ENCODE measurements at places on chromosomes 1 and 21.

DNA sequence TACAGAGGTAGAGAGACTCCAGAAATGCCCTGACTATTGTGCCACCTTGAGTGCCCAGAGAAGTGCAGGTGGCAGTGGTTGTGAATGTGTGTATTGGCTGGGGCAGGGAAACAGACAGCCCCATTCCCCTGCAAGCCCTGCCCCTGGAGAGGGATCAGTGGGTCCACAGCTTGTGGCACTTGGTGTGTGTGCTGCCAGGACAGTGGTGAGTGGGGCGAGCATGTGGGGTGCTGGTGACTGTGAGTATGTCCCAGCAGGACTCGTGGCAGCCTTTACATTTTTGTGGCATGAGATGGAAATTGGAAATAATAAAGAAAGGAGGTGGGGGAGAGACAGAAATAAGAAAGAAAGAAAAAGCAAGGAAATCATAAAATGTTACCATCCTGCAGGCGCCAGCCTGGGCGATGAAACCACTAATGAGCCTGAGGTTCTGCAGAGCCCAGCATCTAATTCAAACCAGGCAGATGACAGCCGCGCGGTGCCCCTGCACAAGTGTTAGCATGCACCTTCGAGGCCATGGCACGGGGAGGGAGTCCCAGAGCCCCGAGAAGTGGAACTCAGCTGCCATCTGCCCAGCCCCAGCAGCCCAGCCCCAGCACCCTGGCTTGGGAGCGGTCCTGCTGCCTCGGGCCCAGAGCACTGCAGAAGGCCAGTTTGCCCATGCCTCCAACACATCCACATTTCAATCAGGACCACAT is 49.1 kb upstream of the ZBTB40 start:
- no peak for DNase-seq

- no peak for DNase-seq
Measured at GRCh38 chr1:226695335-226695900, 43.7 kb downstream of the ITPKB start.

DNA sequence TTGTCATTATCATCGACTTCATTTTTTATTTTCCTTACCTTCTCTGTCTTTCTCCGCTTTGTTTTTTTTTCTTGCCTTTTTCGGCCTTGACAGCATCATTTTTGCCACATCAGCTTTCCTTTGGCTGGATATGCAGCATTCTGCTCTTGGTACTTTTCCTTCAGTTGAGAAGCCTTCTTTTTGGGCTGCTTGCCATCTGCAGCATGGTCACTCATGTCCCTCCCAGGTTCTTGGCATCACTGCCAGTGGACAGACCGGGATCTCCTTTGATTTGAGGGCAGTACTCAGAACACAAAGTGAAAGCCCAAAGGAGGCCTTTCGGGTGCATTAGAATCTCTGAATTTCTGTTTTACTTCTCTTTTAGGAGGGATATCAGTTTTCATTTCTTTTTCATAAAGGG is 3.7 kb upstream of the PARP1 start:
- no peak for DNase-seq

DNA sequence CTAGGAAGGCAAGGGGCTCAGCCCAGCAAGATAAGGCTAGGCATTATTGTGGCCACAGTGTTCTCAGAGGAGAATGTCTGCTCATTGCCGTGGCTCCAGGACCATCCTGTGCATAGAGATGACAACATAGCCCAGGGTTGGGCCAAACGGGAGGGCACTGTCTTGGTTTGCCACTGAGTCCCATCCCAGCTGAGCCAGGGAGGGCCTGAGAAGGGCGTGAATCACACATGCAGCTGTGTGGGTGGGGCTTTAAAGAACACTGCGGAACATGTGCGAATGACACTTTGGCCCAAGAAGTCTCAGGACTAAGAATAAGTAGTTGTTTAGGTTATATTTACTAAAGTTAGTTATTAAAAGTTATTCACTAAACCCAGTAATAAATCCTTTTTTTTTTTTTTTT is 18.5 kb downstream of the CHAF1B start:
- no peak for DNase-seq

- no peak for DNase-seq
Measured at GRCh38 chr21:43306391-43306790, 120.5 kb downstream of the SIK1 start.

- no peak for DNase-seq
Measured at GRCh38 chr1:78094639-78095038, 48.9 kb downstream of the GIPC2 start.

DNA sequence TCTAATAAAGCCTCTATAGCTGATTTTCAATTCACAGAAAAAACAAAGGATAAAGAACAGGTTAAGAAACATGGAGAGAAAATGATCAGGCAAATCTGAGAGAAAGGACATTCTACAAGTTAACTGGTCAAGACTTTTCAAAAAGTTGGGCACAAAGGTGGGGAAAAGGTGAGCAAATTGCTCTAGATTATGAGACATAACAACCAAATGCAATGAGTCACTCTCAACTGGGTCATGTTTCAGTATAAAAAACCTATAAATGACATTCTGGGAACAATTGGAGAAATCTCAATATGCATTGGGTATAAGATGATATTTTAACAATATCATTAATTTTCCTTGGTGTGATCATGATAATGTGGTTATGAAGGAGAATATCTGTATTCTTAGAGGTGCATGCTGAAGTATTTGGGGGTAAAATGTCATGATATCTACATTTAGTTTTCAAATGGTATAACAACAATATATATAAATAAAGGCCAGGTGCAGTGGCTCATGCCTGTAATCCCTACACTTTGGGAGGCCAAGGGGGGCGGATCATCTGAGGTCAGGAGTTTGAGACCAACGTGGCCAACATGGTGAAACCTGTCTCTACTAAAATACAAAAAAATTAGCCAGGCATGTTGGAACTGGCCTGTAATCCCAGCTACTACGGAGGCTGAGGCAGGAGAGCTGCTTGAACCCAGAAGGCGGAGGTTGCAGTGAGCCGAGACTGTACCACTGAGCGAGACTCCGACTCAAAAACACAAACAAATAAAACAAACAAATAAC is 27.0 kb downstream of the ANKRD13C start:
- no peak for DNase-seq

- DNase-seq: no peak
Measured at GRCh38 chr21:24658026-24658425, 949.3 kb downstream of the MRPL39 start.

DNA sequence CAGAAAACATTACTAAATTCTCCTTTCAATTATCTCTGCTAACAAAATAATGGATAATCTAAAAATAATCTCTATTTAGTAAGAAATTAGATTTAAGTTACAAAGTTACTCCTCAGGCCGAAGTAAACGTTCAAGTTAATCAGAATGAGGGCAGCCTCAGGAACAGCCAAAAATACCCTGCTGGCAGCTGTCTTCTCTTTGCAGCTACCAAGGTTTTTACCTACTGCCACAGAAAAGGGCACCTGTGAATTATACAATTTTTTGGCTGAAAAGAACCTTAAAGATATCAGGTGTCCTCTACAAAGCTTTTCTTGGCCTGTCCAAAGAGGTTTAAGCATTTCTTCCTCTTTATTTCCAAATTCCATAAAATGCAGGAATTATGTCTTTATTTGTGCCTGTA is 84.4 kb downstream of the AKT3 start:
- no peak for DNase-seq

DNA sequence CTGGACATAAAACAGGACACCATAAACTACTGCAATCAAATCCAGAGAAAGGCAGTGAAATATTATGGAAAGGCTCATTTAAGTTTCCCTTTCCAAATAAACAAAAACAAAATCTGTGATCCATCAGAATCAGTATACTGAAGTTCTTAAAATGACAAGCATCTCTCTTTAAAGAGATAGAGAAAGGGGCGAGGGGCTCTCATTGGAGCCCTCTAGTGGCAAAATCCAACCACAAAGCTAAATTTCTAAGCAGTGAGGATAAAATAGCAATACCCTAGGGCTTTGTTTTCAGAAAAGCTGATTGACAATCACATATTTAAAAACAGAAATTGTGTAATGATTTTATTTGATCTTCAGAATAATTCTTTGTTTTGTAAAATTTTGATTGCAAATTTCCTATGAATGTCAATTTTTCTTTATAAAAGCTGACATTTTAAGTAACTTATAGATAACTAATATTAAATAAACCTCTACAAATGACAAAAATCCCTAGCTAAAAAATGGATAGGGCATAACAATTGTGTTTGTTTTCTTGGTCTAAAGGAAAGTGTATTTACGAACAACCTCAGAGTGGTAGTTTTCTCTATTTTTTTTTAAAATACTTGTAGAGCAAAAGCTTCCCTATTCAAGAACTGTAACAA is 138.2 kb downstream of the COL24A1 start:
- DNase-seq: no peak

GRCh38 chr1:67345556-67345955 is 37.9 kb downstream of the IL12RB2 start:
- no peak for DNase-seq

DNA sequence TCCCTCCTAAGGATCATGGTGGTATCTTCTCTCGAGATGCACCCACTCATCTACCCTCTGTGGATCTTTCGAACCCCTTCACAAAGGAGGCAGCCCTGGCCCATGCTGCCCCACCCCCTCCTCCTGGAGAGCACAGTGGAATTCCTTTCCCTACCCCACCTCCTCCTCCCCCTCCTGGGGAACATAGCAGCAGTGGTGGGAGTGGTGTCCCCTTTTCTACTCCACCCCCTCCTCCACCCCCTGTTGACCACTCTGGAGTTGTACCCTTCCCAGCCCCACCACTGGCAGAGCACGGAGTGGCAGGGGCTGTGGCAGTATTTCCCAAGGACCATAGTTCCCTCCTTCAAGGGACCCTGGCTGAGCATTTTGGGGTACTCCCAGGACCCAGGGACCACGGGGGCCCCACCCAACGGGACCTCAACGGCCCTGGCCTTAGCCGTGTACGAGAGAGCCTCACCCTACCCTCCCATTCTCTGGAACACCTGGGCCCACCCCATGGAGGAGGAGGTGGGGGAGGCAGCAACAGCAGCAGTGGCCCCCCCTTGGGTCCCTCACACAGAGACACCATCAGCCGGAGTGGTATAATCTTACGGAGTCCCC is 14.5 kb upstream of the TARS2 start:
- no peak for DNase-seq

GRCh38 chr1:208187499-208188041 is 56.6 kb downstream of the PLXNA2 start:
- no peak for DNase-seq

- DNase-seq: no peak
Measured at GRCh38 chr1:78005448-78005722, 646 bp downstream of the DNAJB4 start.

DNA sequence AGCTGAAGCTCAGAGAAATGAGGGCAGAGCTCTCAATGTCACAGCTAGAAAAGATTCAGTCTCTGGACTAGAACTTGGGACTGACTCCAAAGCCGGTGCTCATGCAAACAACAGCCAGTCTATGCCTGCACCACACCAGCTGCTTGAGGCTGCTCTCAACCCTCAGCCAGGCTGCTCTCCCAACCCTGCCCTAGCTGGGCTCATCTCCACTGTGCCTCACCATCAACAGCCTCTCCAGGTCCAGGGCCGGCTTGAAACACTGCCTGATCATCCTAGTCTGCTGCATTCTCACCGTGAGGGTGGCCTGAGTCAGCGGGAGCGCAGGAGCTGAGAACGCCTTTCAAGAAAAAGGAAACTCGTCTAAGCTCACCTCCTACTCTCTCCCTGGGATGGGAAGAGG is 94.5 kb downstream of the PTPRU start:
- no peak for DNase-seq

- no peak for DNase-seq
Measured at GRCh38 chr21:14739590-14739989, 193.5 kb upstream of the SAMSN1 start.

GRCh38 chr21:19181604-19182140 is 778.1 kb upstream of the TMPRSS15 start:
- no peak for DNase-seq

DNA sequence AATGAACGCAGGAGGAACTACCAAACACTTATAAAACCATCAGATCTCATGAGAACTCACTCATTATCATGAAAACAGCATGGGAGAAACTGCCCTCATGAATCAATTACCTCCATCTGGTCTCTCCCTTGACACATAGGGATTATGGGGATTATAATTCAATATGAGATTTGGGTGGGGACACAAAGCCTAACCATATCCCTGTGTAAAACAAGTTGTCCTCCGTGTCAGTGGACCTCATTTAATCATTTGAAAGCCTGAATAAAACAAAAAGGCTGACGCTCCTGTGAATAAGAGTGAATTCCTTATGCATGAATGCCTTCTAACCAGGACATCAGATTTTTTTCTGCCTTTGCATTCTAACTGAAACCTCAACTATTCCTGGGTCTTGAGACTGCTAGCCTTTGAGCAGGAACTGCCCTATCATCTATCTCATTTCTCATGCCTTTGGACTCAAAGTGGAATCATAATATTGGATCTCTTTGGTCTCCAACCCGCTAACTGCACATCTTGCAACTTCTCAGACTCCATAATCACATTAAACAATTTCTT is 648.8 kb downstream of the ADGRL2 start:
- DNase-seq: no peak

DNA sequence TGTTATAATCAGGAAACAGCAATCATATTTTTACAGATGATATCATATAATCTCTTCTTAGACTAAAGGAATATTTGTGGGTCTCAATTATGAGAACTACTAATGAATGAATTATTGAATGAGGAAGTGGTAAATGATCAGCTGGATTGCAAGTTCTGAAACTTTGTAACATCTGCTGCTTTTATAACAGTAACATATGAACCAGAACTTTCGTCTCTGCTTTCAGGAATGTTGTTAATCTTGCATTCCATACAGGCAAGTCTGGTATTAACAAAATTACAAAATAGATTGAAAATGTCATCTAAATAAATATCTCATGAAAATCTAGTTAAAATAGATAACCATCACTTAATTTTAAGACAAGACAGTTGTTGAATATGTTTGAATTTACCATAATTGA is 110.5 kb upstream of the COL11A1 start:
- DNase-seq: no peak

DNA sequence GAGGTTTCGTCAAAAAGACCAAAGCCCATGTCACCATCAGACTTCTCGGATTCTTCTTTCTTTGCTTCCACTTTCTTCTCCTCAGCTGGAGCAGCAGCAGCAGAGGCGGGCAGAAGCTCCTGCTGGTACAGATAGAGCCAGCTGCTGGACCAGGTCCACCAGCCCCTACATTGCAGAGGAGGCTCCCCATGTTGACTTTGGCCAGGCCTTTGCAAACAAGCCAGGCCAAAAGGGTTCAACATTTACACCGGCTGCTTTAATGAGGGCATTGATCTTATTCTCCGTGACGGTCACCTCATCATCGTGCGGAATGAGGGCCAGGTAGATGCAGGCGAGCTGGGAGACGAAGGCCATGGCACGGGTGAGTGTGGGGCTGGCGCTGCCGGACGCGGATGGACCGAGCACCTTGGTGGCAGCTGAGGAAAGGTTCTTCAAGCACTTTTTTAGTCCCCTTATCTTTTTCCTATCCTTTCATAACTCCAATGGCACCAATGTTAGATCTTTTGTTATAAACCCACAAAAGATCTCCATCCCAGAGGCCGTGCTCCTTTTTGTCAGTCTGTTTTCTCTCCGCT is 358.5 kb downstream of the RGS7 start:
- DNase-seq: no peak

- no peak for DNase-seq
Measured at GRCh38 chr1:230938924-230939368, 39.7 kb downstream of the TTC13 start.

GRCh38 chr1:111422546-111423391 is 4.8 kb downstream of the OVGP1 start:
- DNase-seq: peak; percentile 66

Data from NCI-H2029 (cell line).